A549 treated with CORT108297 at 1 μM for 4 hours (cell line): ENCODE measurements at places on chromosomes 6 and 20. TPM values are rescaled to one million over a fixed set of nuclear protein-coding genes. Genes with fewer than 3 reads are reported as not detected.

The RIMS1 gene
- not detected in 5 replicates for total RNA-seq

The COL21A1 gene
- total RNA-seq: 0.72 to 1.1 TPM (median 0.76 TPM) in 5 replicates

The BMP2 gene
- 0.43 to 0.69 TPM (median 0.55 TPM) in 5 replicates for total RNA-seq

The NUDT3 gene
- 5.3 to 8.3 TPM (median 5.6 TPM) in 5 replicates for total RNA-seq

The MCM8 gene
- total RNA-seq: 18.2 to 24.0 TPM (median 21.4 TPM) in 5 replicates

The CAPN11 gene
- 0.02 TPM in 1 of 5 replicates, not detected in the others for total RNA-seq

The DUSP15 gene
- 0.43 to 1.1 TPM (median 0.99 TPM) in 5 replicates for total RNA-seq

The ARG1 gene
- total RNA-seq: not detected in 5 replicates

The RIN2 gene
- 26.6 to 29.8 TPM (median 29.4 TPM) in 5 replicates for total RNA-seq

The DLL1 gene
- 0.12 to 0.26 TPM (median 0.20 TPM) in 5 replicates for total RNA-seq

The HLA-DPB1 gene
- total RNA-seq: not detected in 5 replicates

The CRISP3 gene
- not detected in 5 replicates for total RNA-seq

The C6orf58 gene
- 0.13 to 0.24 TPM (median 0.15 TPM) in 5 replicates for total RNA-seq

The SNRNP48 gene
- 8.3 to 10.4 TPM (median 10.1 TPM) in 5 replicates for total RNA-seq

The GGTLC1 gene
- not detected in 5 replicates for total RNA-seq

The SOX18 gene
- total RNA-seq: 1.1 to 2.4 TPM (median 2.0 TPM) in 5 replicates

The SNRPB gene
- total RNA-seq: 858 to 1,120 TPM (median 1,025 TPM) in 5 replicates

The SLC4A11 gene
- total RNA-seq: 6.1 to 7.5 TPM (median 6.7 TPM) in 5 replicates

The ELOVL4 gene
- total RNA-seq: 1.5 to 2.5 TPM (median 1.9 TPM) in 5 replicates

The PRL gene
- not detected in 5 replicates for total RNA-seq

The FAM217A gene
- total RNA-seq: not detected in 5 replicates

The CEP162 gene
- 1.5 to 3.3 TPM (median 2.0 TPM) in 5 replicates for total RNA-seq

The RBM24 gene
- total RNA-seq: 8.3 to 11.2 TPM (median 9.7 TPM) in 5 replicates

The TRIM10 gene
- 0.02 TPM in 1 of 5 replicates, not detected in the others for total RNA-seq

The TSPO2 gene
- total RNA-seq: not detected in 5 replicates

The TCP11 gene
- not detected in 5 replicates for total RNA-seq

The TXLNB gene
- not detected in 5 replicates for total RNA-seq

The CST2 gene
- 0.10 to 0.32 TPM (median 0.13 TPM) in 3 of 5 replicates, not detected in the others for total RNA-seq

The GSTA4 gene
- 7.7 to 11.0 TPM (median 8.5 TPM) in 5 replicates for total RNA-seq

The PDE10A gene
- 31.1 to 36.1 TPM (median 34.3 TPM) in 5 replicates for total RNA-seq

The PACRG gene
- total RNA-seq: 0.12 TPM in 1 of 5 replicates, not detected in the others

The GJA1 gene
- total RNA-seq: 60.6 to 85.8 TPM (median 77.1 TPM) in 5 replicates

The BANF2 gene
- not detected in 5 replicates for total RNA-seq

The BTNL2 gene
- not detected in 5 replicates for total RNA-seq

The ETV7 gene
- 0.13 to 0.18 TPM (median 0.16 TPM) in 4 of 5 replicates, not detected in the other for total RNA-seq

The RIPOR3 gene
- total RNA-seq: 0.02 to 0.09 TPM (median 0.06 TPM) in 4 of 5 replicates, not detected in the other

The PRICKLE4 gene
- 0.75 to 0.96 TPM (median 0.83 TPM) in 5 replicates for total RNA-seq

The SOBP gene
- 0.88 to 1.4 TPM (median 1.0 TPM) in 5 replicates for total RNA-seq

The BPIFA2 gene
- 0.09 TPM in 1 of 5 replicates, not detected in the others for total RNA-seq

The CD24 gene
- total RNA-seq: 220 to 266 TPM (median 252 TPM) in 5 replicates

The SEL1L2 gene
- total RNA-seq: not detected in 5 replicates

The OR12D3 gene
- total RNA-seq: not detected in 5 replicates

The CDK5RAP1 gene
- 30.3 to 33.8 TPM (median 32.4 TPM) in 5 replicates for total RNA-seq

The PDYN gene
- total RNA-seq: not detected in 5 replicates

The UBE2C gene
- 232 to 256 TPM (median 248 TPM) in 5 replicates for total RNA-seq

The MOXD1 gene
- 1.7 to 2.5 TPM (median 2.0 TPM) in 5 replicates for total RNA-seq

The SS18L1 gene
- 6.6 to 11.0 TPM (median 10.3 TPM) in 5 replicates for total RNA-seq

The LTA gene
- 0.11 to 0.23 TPM in 2 of 5 replicates, not detected in the others for total RNA-seq

The ZNF322 gene
- 4.7 to 6.8 TPM (median 5.0 TPM) in 5 replicates for total RNA-seq

The ENPP1 gene
- 1.2 to 1.6 TPM (median 1.5 TPM) in 5 replicates for total RNA-seq

The STK4 gene
- total RNA-seq: 12.3 to 14.6 TPM (median 13.3 TPM) in 5 replicates
